Stimulated activated CD8-positive, alpha-beta memory T cell treated with anti-CD3 and anti-CD28 coated beads, Interleukin-4, amount 100 ng/mL, for 4 hours (primary cell): ENCODE measurements at places on chromosomes 5 and 9.

DNA sequence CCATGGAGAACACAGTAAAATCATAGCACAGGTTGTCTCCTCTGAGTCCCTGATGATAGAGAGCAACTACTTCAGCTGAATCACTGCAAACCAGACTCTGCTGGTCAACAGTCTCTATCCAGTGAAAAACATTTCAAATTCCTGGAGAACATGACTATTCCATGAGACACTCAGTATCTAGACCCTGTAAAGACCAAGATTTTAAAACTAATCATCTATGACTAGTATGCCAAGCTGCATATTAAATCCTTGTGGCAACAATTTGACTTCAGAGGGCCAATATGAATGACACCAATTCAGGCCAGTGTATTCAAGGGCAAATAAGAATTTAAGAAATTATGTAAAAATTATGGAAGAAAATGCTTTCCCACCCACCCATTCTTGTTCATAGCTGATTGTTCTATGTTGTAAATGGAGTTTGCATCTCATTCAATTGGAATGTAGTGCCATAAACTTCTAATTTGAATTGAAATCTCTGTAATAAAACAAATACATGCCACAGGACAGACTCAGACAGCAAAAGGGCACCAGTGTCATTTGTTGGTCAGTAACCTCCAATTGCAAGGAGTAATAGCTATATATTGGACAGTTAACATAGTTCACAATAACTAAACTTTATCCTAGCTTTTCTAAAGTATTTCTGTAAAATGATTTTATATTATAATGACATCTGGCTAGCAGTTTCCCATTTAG is 80.1 kb upstream of the LPAR1 start:
- DNase-seq, result no peak

GRCh38 chr9:121925935-121926334 is 167.2 kb downstream of the TTLL11 start:
- DNase-seq, result no peak

DNA sequence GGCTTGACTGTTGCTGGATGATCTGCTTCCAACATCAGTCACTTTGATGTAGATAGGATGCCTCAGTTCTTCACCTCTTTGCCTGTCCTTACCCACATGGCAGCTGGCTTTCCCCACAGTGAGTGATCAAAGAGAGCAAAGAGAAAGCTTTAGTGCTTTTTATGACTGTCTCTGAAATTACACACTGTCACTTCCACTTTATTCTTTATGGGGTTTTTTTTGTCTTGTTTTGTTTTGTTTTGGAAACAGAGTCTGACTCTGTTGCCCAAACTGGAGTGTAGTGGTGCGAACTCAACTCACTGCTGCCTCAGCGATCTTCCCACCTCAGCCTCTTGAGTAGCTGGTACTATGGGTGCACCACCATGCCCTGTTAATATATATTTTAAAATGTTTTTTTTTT is 32.4 kb upstream of the C5orf24 start:
- DNase-seq, result no peak

- no peak for DNase-seq
These were observed 143.7 kb downstream of the ACER2 start for GRCh38 chr9:19552282-19553105.

GRCh38 chr5:65874241-65874640 is 52.1 kb upstream of the ERBIN start:
- DNase-seq, result no peak

DNA sequence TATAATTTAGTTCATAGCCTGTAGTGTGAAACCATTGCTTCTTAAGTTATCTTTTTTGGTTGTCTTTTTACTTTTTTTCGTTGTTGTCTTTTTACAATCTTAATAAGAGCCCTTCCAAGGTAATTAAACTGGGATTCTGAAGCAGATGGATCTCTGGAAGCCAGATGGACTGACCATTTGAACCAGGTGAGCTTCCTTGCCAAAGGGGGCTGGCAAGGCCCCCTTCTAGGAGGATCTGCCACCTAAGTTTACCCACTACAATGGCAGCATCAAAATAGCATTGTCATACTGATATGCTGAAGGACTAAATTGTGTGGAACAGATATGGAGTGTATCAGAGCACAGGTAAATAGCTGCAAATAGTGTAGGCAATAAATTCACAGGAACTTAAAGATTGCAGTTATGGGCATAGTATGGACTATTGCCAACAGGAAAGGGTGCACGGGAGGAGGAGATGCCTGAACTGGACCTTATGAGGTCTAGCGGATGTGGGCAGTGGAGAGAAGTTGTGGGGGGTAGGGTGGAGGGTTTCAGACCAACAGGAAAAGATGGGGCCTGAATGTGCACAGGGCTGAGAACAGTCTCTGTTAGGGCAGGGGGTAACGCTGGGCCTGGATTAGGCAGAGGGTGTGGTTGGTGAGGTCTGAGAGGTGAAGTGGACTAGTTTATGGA is 61.5 kb upstream of the CTXN3 start:
- DNase-seq, result no peak

DNA sequence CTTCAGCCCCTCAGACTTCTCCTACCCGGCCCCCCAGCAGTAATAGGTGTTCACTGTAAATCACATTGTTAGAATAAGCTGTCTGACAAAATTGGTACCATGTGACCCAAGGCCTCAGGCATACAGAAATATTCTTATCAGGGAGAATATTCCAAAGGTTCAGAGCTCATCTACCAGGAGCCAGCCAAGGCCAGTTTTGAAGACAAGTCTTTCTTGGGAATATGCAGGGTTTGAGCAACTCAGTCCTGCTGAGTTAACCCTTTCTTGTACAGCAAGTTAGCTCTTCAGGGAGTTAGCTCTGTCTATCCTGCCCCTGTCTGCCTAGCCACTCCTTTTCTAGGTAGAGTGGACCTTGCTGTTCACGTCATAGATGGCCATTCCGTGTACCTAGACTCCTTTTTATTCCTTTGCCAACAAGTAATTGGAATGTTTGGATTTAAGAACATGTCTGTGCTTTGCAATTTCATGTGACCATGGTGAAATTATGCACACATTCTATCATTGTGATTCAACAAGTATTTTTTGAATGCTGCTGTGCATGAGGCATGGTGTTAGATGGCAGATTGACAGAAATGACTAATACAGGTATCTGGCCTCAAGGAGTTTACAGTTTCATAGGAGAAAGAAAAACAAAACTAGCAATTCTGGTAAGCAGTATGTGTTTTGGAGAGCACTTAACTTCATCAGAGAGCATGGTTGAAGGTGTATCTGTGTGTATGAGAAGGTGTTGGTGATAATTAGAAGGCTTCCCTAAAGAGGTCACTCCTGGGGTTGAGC is 22.6 kb downstream of the TGFBR1 start:
- DNase-seq, result no peak

DNA sequence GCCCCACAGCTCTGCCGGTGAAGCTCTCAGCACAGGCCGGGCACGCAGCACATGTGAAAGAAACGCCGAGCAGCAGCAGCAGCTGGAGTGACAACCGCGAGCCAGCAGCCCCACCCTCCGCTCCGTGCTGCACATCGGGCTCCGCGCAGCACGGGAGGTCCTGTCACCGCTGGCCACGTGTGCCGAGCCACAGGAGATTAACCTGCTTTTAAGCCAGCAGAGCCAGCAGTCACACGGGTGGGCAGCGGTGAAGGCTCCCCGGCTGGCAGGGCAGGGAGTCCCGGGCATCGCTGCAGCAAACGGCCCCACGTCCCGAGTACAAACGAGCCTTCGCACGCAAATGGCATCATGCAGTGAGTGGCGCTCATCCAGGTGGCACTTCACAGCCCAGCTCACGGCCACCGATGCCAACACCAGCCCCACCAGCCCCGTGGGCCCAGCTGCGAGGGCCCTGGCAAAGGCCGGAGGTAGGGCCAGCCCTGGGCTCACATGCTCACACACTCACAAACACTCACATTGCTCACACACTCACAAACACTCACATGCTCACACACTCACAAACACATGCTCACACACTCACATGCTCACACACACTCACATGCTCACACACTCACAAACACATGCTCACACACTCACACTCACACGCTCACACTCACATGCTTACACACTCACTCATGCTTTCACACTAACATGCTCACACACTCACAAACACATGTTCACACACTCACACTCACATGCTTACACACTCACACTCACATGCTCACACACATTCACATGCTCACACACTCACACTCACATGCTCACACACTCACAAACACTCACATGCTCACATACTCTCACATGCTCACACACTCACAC is 11.1 kb downstream of the CCDC187 start:
- DNase-seq, result no peak
